NCI-H187 (cell line): ENCODE measurements at places on chromosomes 1 and 21.

- DNase-seq, result no peak
These were observed 397.2 kb downstream of the DUSP10 start for GRCh38 chr1:221344693-221345092.

DNA sequence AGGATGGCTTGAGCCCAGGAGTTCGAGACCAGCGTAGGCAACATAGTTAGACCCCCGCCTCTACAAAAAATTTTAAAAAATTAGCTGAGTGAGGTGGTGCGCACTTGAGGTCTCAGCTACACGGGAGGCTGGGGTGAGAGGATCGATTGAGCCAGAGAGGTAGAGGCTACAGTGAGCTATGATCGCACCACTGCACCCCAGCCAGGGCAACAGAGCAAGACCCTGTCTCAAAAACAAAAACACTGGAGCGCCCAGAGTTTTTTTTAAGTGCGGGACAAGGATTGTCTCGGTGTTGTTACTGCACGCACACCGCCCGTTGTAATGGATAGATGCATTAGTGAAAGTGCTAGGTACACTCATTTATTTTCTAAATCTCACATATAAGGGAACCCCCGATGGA lies 37.1 kb downstream of the PIK3CD start:
- no peak for DNase-seq

DNA sequence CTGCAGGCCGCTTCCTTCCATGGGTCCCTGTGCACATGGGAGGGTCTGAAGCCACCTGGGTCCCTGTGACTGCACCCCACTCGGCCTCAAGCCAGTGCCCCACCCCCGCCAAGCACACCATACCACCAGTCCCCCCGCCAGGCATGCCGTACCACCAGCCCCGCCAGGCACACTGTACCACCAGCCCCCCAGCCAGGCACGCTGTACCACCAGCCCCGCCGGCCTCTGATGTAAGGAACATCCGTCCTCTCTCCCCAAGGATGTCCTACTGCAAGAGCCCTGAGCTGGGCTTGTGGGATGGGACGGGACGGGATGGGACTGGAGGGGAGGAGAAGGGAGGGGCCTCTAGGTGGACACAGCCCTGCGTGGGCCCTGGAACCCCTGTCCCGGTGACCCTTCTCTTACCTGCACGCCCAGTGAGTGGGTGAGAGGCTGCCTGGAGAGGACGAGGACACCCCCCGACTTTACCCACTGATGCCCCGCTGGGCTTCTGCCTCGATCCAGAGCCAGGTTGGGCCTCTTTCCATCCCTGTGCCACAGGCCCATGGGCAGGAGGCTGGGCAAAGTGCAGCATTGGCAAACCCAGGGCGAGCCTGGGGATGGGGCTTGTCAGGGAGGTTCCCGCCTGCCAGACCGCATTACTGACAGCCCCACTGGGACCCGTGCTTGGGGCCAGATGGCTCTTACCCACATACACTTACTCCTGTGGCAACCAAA lies 40.8 kb upstream of the COL6A1 start:
- DNase-seq, result no peak

- no peak for DNase-seq
These were observed 1999.4 kb downstream of the MRPL39 start for GRCh38 chr21:23607782-23608431.

- DNase-seq, result no peak
These were observed 67.3 kb upstream of the MAP10 start for GRCh38 chr1:232737917-232738316.

- no peak for DNase-seq
These were observed 15.7 kb downstream of the GAS5 start for GRCh38 chr1:173852105-173852504.

GRCh38 chr1:19619697-19620384 lies 24.3 kb upstream of the NBL1 start:
- DNase-seq, result no peak

GRCh38 chr1:111442457-111442856 lies 6.6 kb downstream of the WDR77 start:
- DNase-seq, result no peak
